ENCODE measurements at places on chromosomes 7 and 10. TPM values are rescaled to one million over a fixed set of nuclear protein-coding genes. Genes with fewer than 3 reads are reported as not detected.

Gene ASAH2B
- polyA plus RNA-seq = 12.5 TPM

Gene PRRT4
- polyA plus RNA-seq = 0.73 TPM

Gene NPY4R2
- polyA plus RNA-seq = 0.79 TPM

Gene AKR1C1
- polyA plus RNA-seq = 12.0 TPM

Gene PNLIPRP1
- polyA plus RNA-seq = 0.63 TPM

Gene HOXA10
- polyA plus RNA-seq = 0.12 TPM

Gene FFAR4
- polyA plus RNA-seq = 0.51 TPM

Gene ECHDC3
- polyA plus RNA-seq = 9.6 TPM

Gene PTTG1IP2
- not detected for polyA plus RNA-seq

Gene ENTPD1
- 21.3 TPM for polyA plus RNA-seq

Gene COL13A1
- 9.6 TPM for polyA plus RNA-seq

Gene GOLGA7B
- 3.9 TPM for polyA plus RNA-seq

Gene HOXA7
- 2.3 TPM for polyA plus RNA-seq

Gene TMEM213
- polyA plus RNA-seq = 0.01 TPM

Gene OR6B1
- polyA plus RNA-seq = not detected

Gene SEMA3E
- 0.82 TPM for polyA plus RNA-seq

Gene CPED1
- 12.1 TPM for polyA plus RNA-seq

Gene CDHR3
- 36.0 TPM for polyA plus RNA-seq

Gene CHCHD2
- 342 TPM for polyA plus RNA-seq

Gene FAM107B
- polyA plus RNA-seq = 44.0 TPM

Gene CYP3A4
- polyA plus RNA-seq = 14.3 TPM

Gene SMO
- 23.6 TPM for polyA plus RNA-seq

Gene C10orf62
- 0.09 TPM for polyA plus RNA-seq

Gene HYAL4
- not detected for polyA plus RNA-seq

Gene CPA2
- 28.4 TPM for polyA plus RNA-seq

Gene TUBB8
- polyA plus RNA-seq = 0.81 TPM

Gene SLC13A1
- 1.7 TPM for polyA plus RNA-seq

Gene ADCYAP1R1
- polyA plus RNA-seq = 4.4 TPM

Gene FOXK1
- 11.6 TPM for polyA plus RNA-seq

Gene PIK3CG
- 2.7 TPM for polyA plus RNA-seq

Gene ANKRD30A
- polyA plus RNA-seq = 0.01 TPM

Gene METTL27
- 7.6 TPM for polyA plus RNA-seq

Gene MLXIPL
- polyA plus RNA-seq = 195 TPM

Gene NODAL
- polyA plus RNA-seq = 0.33 TPM

Gene SP8
- not detected for polyA plus RNA-seq

Gene PRKG1
- polyA plus RNA-seq = 12.0 TPM

Gene CRYGN
- polyA plus RNA-seq = 0.36 TPM

Gene ST8SIA6
- polyA plus RNA-seq = 3.0 TPM

Gene STEAP2
- polyA plus RNA-seq = 19.2 TPM

Gene THSD7A
- 3.7 TPM for polyA plus RNA-seq

Gene NUTM2D
- polyA plus RNA-seq = 3.8 TPM

Gene TAC1
- 12.9 TPM for polyA plus RNA-seq

Gene C7orf33
- polyA plus RNA-seq = not detected

Gene LIPJ
- polyA plus RNA-seq = 0.10 TPM

Gene TUBAL3
- polyA plus RNA-seq = 33.9 TPM

Gene RSU1
- polyA plus RNA-seq = 37.0 TPM

Gene CCDC186
- 34.0 TPM for polyA plus RNA-seq

Gene SYCE1
- 0.51 TPM for polyA plus RNA-seq

Gene FAM25A
- polyA plus RNA-seq = not detected

Gene ANTXRL
- not detected for polyA plus RNA-seq

Gene CYP3A5
- 139 TPM for polyA plus RNA-seq

Gene KDM7A
- 17.3 TPM for polyA plus RNA-seq

Gene ZNF503
- polyA plus RNA-seq = 17.8 TPM

Gene CPA4
- polyA plus RNA-seq = 7.9 TPM
